ENCODE measurements at places on chromosomes 1 and 21.

- no peak for DNase-seq
These were observed 42.1 kb upstream of the NBPF3 start for GRCh38 chr1:21397813-21398188.

- DNase-seq: no peak
These were observed 520.4 kb downstream of the RWDD3 start for GRCh38 chr1:95754412-95754811.

- DNase-seq: no peak
These were observed 11.7 kb downstream of the PDIK1L start for GRCh38 chr1:26122988-26123973.

DNA sequence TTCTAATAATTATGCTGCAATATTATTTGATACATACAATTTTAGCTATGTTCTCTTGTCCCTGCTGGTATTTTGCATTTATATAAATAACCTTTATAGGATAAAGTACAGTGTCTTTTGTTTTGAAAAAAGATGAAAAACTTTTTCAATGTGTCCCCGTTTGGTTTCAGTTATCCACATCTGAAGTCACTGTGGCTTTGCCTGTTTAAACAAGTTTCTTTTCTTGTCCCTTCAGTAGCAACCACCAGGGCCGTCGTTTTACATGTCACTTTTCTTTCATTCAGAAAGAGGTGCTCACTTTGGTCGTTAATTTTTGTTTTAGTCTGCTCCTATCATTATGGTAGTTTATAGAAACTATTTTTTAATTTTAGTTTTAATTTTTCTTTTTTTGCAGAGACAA is 41.4 kb downstream of the RABGAP1L start:
- DNase-seq: no peak

DNA sequence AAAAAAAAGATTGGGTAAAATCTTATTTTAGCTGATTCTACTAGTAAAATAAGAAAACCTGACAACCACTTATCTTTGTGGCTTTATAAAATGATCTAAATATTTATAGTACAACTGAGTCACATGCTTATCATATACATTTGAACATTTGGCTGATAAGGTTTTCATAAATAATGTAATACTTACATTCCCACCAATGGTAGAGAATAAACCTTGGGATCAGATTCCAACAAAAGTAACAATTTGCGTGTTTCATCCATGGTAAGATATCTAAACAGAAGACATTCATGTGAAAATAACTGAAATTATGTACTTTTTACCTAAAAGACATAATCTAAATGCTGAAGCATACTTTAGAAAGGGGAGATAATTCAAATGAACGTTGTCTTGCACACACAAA is 18.4 kb downstream of the STIL start:
- no peak for DNase-seq

DNA sequence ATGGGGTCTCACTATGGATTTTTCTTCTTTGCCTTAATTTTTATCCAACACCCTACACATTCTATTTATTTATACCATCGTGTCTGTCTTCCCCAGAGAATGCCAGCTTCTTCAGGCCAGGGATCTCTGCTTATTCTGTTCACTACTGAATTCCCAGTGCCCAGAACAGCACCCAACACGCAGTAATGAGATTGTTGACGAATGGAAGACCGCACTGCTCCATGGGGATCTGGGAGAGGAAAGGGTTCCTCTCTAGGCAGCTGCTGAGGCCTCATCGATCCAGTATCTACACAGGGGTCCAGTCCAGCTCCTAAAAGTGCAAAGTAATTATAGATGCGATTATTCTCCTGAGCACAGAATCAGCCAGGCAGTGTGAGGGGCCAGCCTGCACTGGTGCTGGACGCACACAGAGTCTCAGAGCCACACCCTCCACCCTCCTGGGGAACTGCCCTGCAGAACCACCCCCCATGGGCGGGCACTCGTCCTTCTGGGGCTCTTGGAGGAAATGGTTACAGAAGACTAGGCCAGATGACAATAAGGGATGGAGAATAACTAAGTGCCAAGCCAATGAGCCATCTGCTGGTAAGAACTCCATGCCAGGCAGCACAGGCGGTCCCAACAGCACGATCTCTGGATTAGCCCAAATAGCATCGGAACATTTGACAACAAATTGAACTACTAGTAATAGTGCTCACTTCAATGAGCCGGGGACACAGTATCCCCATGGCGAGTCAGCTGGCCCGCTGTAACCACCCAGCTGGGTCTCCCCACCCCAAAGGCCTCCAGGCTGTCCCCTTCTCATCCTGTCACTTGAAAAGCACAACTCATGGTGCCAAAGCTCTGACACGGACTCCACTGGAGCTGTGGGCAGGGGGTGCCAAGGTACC is 1.7 kb upstream of the PDE9A start:
- no peak for DNase-seq

DNA sequence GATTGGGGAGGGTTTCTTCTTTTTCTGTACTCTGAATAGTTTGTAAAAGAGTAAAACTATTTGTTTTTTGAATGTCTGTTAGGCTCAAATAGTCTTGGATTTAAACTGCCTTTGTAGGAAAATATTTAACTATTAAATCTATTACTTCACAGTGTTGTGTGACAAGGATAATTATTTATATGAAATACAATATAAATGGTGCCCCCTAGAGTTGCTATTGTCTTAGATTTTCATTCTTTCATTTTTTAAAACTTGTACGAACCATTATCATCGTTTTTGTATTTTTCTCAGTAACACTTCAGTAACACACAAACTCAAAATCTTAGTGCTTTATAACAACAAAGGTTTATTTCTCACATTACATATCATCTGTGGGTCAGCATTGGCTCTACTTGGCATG is 37.4 kb downstream of the C1orf185 start:
- DNase-seq: no peak

GRCh38 chr1:98763488-98764150 is 102.1 kb downstream of the SNX7 start:
- no peak for DNase-seq
